ENCODE measurements at places on chromosomes 1 and 21.

- DNase-seq, result peak; percentile 91
Observed at GRCh38 chr1:23417570-23417969, 7.0 kb downstream of the TCEA3 start.

DNA sequence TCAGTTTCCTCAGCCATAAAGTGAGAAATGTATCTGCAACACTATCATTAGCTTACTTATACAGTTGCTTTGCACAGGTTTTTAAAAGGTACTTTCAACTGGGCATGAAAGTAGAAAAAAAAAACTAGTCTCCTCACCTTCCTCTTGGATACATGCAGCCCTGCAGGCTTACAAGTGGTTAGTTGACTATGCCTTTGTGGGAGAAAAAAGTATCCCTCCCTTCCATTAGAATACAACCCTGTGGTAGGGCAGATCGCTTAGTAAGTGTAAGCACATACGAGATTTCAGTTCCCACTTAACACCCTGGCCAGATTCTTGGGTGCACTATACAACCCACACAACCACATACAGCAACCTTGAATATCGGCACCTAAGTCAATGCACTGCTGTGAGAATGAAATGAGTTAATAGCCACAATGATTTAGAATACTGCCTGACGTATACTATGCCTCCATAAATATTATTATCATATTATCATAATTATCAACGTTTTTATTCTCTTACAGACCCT lies 54.7 kb downstream of the PIGK start:
- DNase-seq, result no peak

GRCh38 chr1:206111271-206111927 lies 5.8 kb downstream of the AVPR1B start:
- no peak for DNase-seq

GRCh38 chr1:63414691-63415365 lies 47.4 kb downstream of the ALG6 start:
- DNase-seq, result no peak

GRCh38 chr1:72322910-72323309 lies 40.6 kb upstream of the NEGR1 start:
- DNase-seq, result no peak

DNA sequence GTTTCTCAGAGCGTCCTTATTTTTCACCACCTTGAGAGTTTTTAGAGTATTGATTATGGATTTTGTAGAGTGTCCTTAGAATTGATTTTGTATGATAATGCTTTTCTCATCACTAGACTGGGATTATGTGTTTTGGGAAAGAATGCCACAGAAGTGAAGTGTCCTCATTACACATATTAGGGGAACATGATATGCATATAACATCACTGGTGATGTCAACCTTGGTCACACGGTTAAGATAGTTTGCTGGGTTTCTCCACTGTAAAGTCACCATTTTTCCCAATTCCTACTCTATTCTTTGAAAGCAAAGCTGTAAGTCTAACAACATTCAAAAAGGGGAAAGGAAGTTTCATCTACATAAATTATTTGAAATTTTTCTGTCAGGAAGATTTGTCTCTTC lies 39.6 kb upstream of the PALMD start:
- no peak for DNase-seq

DNA sequence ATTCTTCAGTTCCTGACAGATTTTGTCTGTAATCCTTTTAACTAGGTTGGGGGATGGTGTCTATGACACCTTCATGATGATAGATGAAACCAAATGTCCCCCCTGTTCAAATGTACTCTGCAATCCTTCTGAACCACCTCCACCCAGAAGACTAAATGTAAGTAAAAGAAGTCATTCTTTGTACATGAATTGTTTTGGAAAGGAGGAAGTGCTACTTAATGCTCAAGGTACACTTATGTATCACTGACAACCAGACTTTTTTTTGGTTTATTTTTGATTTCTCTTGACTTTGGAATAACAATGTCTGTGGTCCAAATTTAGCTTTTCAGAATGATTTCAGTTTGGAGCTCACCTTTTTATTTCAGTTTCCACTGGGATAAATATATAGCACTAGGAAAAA lies 2.3 kb downstream of the DYRK3 start:
- no peak for DNase-seq

GRCh38 chr1:233867028-233867427 lies 37.4 kb upstream of the SLC35F3 start:
- DNase-seq, result no peak

DNA sequence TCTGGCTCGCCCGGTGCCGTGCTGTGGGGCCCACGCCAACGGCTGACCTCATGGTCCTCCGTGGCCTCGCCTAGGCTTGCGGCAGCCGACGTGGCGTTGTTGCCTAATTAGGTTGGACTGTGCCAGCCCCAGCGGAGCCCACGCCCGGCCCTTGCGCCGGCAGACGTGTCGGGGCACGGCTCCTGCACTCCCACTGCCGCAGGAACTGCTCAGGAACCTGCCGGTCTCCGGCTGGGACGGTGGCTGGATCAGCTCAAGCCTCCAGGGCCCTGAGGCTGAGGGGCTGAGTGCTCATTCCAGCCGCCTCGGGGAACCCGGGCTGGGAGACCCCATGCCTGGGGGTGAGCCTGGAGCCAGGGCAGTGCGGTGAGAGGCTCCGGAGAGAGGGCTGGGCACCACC lies 16.1 kb upstream of the PEX10 start:
- DNase-seq, result no peak

DNA sequence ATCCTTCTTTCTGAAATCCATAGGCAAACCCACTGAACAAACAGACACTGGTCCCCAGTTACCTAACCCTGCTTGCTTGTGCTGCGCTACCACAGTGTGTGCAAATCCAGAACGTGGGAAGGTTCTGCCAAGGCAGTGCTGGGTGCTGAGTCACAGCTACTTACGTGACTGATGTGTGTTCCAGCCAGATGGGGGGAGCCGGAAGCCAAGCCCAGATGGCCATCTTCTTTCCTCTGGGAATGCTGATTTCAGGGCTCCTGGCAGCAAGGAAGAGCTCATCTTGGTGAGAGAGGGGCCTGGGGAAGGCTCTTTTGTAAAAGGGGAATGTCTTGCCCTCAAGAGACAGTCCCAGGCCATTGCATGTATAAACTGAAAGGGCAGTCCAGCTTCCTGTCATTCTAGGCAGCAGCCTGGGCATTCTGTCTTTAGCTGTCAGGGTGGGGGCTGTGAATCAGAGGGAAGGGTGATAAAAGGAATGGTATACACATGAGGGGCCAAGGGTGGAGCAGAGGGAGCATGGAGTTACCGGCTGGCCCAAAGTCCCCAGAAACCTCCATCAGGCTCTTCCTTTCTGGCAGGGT lies 54.1 kb downstream of the CD46 start:
- no peak for DNase-seq
